ENCODE measurements at places on chromosomes 6 and 20.

- DNase-seq, result no peak
Observed at GRCh38 chr6:74598462-74599393, 607.1 kb downstream of the COL12A1 start.

- DNase-seq, result no peak
Observed at GRCh38 chr6:80771941-80772340, 665.5 kb downstream of the BCKDHB start.

DNA sequence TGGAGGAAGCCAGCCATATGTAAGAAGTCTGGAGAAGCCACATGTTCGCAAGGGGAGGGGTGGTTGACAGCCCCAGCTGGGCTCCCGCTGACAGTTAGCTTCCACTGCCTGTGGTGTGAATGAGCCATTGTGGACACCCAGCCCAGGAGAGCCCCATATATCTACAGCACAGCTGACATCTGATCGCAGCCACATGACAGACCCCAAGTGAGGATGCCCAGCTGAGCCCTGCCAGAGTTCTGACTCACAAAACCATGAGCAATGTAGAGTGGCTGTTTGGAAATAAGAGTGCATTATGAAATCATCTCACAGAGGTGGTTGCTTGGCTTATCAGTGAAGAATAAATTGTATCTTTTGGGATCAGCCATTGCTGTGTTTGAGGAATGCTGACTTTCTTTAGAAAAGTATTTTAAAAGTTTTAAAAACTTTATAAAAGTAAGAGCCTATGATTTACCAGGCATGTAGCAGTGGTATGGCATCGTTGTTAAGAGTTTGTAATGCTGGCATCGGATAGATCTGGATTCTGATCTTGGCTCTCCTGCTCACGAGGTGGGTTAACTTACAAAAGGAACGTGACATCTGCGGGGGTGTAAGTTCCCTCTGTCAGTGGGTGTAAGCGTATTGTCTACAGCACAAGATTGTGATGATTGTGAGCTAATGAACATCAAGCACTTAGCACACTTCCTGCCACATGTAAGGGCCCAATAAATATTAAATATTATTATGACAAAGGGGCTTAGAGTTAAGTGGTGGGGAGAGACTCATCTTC is 24.1 kb downstream of the CFAP61 start:
- DNase-seq, result no peak

DNA sequence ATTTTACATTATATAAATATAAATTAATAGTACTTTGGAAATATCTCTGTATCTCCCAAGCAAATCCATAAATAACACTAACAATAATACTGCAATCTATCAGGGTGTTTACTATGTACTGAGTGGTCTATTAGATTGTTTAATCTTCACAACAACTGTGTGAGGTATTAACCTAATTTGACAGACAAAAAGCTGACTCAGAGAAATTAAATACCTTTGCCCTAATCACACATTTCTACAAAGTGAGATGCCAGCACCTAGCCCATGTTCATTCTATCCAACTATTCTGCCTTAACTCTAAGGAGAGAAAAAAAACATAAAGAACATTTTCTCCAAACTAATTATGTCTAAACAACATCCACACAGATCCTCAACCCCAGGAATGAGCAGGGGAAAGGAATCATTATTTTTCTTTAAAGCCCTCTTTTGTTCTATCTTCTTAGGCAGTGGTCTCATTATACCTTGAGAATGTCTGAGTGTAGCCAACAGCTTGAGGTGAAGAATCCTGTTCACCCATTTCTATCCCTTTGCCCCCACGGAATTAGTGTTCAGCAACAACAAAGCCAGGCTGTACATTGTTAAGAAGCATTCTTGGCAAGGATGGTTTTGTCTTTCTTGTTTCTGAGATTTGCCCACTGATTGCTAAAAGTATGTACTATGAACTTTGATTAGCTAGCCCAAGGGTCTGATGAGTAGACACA is 42.7 kb downstream of the PRL start:
- DNase-seq, result no peak

GRCh38 chr20:10653599-10654249 is 20.1 kb downstream of the JAG1 start:
- DNase-seq, result no peak

- no peak for DNase-seq
Observed at GRCh38 chr6:167745670-167746389, 80.9 kb upstream of the AFDN start.

DNA sequence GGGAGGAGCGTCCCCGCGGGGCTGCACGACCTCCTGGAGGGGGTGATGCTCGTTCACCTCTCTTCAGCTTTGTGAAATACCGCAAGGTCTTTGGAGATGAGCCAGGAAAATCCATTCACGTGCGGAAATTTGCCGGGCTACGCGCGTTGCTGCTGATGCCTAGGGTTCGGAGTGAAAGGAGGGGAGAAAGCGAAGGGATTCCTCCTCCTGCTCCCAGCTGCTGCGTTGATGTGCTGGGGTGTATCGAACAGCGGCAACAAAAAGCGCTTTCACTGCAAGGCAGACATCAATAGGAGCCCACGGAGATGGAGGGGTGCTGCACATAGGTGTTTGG is 391 bp upstream of the B3GAT2 start:
- no peak for DNase-seq

- DNase-seq, result no peak
Observed at GRCh38 chr20:11063444-11063843, 389.6 kb upstream of the JAG1 start.

DNA sequence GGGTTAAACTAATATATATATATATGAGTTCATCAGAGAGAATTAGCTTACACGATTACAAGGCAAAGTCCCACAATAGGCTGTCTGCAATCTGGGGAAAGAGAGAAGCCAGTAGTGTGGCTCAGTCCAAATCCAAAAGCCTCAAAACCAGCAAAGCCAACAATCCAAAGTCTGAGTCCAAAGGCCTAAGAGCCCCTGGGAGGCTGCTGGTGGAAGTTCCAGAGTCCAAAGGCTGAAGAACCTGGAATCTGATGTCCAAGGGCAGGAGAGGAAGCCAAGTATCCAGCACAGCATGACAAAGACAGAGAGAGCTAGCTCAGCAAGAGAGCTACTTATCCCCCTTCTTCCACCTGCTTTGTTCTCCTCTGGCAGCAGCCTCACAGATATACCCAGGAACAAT is 274.7 kb upstream of the ID4 start:
- no peak for DNase-seq

DNA sequence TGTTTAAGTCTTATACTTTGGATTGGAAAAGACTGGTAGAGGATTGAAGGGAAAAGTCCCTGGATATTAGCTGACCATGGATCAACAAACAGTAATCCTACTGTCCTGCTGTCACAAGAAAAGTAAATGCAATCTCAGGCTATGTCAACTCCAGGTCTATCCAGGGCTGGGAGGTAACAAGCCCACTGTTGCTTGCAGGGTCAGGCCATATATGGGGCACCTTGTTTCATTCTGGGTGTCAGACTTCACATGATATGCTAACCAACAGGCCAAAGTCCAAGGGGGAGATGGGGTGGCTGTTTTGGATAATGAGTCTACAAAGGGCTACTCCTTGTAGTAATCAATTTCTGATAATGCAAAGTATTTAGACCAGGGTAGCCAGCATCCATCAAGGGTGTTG is 30.7 kb downstream of the KCNK5 start:
- no peak for DNase-seq

GRCh38 chr6:116528780-116529179 is 16.7 kb downstream of the TRAPPC3L start:
- no peak for DNase-seq

DNA sequence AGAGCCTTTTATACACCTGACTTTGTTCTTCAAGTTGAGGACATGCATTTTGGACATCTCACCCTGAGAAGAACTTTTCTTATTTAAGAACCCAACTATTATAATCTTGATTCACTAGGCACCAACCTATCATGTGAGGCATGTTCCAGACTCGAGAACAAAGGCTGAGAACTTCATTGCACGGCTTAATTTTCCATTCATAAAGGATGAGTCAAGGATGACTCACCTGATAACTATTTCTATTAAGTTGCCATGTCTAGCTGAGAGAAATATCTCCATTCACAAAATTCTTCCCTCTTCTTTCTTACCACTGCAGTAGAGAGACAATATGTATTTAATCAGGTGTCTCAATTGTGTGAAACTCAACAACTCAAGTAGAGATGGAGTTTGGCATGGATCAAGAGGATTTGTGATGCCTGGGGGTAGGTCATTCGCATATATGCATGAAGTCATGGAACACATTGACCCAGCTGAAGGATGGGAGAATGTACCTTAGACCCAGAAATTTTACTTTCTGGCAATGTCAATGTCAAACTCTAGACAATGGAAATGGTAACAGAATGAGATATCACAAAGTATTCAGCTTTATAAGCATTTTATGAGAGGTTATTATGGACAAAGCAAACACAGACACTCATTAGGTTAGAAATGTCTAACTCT is 208.7 kb upstream of the PRND start:
- no peak for DNase-seq

- DNase-seq, result no peak
Observed at GRCh38 chr6:35128042-35128441, 13.1 kb downstream of the TCP11 start.

- no peak for DNase-seq
Observed at GRCh38 chr20:6103301-6103700, 19.5 kb downstream of the FERMT1 start.

- no peak for DNase-seq
Observed at GRCh38 chr20:25284131-25284601, 36.3 kb downstream of the PYGB start.

DNA sequence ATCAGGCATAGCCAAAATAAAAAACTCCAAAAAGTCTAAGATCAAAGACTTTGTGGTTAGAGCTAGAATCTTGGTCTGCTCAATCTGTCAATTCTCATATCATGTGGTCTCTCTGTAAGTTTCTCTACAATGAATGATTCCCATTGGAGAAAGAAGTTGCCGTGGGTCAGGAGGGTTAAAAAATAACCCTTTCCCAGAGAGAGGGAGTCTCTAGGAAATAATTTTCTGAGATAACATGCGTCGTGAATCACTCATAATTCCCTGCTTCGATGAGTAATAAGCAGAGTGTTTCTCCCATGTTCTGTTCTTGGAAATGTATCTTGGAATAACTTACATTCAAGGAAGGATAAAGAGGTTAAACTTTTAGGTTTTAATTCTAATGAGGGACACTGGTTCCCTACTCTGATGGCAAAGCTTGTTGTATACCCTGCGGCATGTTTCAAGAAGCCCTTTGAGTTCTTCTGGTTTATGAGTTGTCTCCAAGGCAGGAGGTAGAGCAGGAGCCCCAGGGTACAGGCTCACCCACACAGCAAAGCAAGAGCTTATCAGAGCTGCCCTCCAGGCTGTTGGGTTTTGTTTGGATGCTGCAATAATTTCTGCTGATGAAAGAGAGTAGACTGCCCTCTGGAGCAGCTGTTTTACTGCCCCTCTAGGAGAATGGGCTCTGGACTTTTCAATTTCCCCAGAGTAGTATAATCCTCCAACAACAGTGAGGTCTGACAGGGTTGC is 599.1 kb downstream of the QKI start:
- no peak for DNase-seq

DNA sequence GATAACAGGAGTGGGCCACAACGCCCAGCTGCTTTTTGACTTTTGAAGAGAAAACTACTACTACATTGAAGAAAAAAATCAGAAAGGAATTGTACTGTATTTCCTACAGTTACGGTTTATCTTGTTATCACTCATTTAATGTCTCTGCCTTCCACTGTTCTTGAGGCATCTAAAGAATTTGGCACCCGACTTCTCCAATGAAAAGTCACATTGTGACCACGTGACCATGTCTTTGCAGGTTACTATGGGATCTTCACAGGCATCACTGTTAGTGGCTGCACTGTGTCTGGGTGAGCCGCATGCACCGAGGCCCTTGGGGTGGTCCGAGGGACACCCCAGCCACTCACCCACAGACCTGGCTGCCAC is 26.8 kb downstream of the RRBP1 start:
- DNase-seq, result no peak

GRCh38 chr6:163356324-163356723 is 58.2 kb upstream of the QKI start:
- no peak for DNase-seq

- no peak for DNase-seq
Observed at GRCh38 chr6:28167926-28168325, 26.2 kb downstream of the ZKSCAN8 start.

GRCh38 chr6:2792330-2793110 is 27.3 kb downstream of the WRNIP1 start:
- no peak for DNase-seq

GRCh38 chr6:118675225-118675624 is 23.8 kb upstream of the CEP85L start:
- no peak for DNase-seq

GRCh38 chr6:63742060-63742459 is 106.5 kb downstream of the PHF3 start:
- DNase-seq, result no peak

GRCh38 chr6:27066381-27066780 is 181.1 kb upstream of the PRSS16 start:
- DNase-seq, result no peak

DNA sequence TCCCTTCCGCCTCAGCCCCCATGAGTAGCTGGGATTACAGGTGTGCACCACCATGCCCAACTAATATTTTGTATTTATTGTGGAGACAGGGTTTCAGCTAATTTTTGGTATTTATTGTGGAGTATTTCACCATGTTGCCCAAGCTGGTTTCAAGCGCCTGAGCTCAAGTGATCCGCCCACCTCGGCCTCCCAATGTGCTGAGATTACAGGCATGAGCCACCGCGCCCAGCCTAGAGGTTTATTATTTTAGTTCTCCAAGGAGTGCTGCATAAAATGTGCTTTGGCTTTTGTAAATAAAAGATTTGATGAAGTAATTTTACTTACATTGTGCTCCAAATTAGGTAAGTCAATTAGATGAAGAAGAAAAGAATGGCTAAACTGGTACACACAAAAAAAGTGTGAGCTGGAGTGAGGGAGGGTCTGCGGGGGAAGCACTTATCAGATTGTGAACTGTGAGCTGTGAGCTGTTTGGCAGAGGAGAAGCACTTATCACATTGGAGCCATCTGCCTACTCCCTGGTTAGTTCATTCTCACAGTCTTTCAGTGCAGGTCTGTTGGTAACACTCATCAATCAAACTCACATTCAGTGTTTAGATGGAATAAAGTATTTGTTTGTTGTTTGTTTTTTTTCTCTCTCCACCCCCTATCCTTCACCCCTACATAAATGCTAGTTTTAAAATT is 398.0 kb downstream of the EPHA7 start:
- no peak for DNase-seq

GRCh38 chr20:32652739-32653526 is 20.8 kb downstream of the C20orf203 start:
- no peak for DNase-seq

- DNase-seq, result no peak
Observed at GRCh38 chr6:105483492-105483891, 80.6 kb upstream of the PREP start.

DNA sequence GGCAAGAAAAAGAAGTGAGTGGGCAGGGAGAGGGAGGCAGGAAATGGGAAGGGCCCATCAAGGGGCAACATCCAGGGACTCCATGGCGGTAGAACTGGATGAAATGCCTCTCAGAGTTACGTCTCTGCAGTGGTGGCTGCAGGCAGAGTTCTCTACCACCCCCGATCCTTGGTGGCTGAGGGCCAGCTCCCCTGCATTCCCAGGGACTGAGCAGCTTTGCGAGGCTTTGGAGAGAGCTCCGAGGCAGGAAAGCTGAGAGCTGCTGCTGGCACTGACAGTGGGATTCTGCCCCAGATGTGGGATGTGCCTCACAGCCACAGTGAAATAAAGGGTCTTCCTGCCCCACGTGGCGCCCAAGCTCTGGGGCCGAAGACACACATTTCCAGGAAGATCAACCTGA is 236.6 kb downstream of the SLC24A3 start:
- no peak for DNase-seq

Measured in vagina (tissue), 2 donors.